Astrocyte of the spinal cord (primary cell): ENCODE measurements at places on chromosomes 6 and 20.

- no peak for DNase-seq
Measured at GRCh38 chr20:59356662-59357165, 56.3 kb downstream of the EDN3 start.

- no peak for DNase-seq
Measured at GRCh38 chr6:167505782-167506181, 180.9 kb downstream of the TTLL2 start.

- DNase-seq = peak; percentile 13
Measured at GRCh38 chr20:21391972-21392352, 5.4 kb downstream of the NKX2-4 start.

- DNase-seq = no peak
Measured at GRCh38 chr6:163760860-163761259, 346.3 kb downstream of the QKI start.

GRCh38 chr20:51750037-51750769 is 18.0 kb downstream of the ATP9A start:
- peak; percentile 88 for DNase-seq

DNA sequence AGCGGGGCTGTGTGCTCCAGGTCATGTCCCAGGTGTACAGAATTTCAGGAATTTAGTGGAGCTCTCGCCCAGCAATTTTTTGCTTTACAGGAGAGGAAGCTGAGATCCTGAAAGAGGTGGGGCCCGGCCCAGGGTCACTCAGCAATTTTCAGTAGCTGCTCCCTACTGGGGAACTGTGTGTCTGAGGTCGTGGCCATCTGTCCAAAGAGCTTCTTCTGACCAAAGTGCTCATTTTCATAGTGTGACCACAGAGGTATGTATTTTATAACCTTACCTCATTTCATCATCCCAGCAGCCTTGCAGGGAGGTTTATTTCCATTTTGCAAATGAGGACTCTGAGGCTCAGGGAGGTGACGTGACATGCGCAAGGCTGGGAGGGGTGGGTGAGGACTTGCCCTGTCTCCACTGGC is 46.3 kb downstream of the FAM209B start:
- no peak for DNase-seq

DNA sequence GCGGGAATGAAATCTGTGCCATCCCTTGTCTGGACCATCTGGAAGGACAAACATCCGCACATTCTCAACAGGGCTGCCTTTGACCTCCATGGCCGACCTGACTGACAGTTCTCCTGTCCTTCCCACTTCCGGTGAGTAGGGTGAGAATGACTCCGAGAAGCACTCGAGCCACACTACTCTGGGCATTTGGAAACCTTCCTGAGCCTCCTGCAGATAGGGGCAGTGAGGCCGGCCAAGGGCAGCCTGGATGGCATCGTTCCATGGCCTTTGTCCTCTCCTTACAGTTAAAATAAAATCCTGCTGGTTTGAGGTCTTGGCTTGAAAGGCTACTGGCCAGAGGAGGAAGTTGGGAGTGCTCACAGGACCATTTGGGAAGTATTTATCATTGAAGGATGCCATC is 70.9 kb upstream of the QKI start:
- no peak for DNase-seq

DNA sequence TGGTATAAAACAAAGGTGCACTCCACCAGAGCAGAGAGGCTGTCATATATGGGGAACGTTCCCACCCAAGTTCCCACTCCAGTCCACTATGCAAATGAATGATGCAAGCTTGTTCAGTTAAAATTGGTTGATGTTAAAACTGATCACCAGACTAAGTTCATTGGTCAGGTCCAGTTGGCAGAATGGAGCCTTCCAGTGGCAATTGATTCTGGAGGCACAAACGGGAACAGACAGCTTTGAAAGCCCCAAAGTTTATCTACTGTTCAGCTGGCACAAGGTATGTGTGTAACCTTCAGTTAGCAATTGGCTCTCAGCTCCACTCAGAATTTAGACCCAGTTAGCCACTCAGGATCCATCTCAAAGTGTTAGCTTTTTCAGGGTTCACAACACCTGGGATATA is 119.4 kb upstream of the CEP85L start:
- no peak for DNase-seq

DNA sequence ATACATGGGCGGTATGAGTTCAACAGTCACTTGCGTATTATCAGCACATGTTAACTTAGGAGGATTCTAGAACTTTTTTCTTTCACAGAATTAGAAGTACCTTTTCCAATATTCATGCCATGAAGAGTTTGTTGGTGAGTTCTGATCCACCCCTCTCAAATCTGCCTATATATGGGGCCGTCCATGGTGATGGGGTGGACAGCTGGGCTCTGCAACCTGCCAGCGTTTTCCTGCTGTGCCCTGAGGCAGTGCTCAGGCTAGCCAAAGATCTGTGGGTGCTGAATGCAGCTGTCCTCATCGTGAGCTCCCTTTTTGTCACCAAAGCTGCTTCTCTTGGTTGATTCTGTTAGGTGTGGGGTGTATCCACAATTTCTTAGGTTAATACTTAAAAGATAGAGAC is 88.7 kb downstream of the THBS2 start:
- DNase-seq = no peak
